Activated CD4-positive, alpha-beta T cell treated with anti-CD3 and anti-CD28 coated beads, Interleukin-2, amount 50 U/mL, for 24 hours (primary cell): ENCODE measurements at places on chromosomes 12 and 14.

GRCh38 chr14:23568021-23568599 is 519 bp upstream of the AP1G2 start:
- DNase-seq, result no peak

DNA sequence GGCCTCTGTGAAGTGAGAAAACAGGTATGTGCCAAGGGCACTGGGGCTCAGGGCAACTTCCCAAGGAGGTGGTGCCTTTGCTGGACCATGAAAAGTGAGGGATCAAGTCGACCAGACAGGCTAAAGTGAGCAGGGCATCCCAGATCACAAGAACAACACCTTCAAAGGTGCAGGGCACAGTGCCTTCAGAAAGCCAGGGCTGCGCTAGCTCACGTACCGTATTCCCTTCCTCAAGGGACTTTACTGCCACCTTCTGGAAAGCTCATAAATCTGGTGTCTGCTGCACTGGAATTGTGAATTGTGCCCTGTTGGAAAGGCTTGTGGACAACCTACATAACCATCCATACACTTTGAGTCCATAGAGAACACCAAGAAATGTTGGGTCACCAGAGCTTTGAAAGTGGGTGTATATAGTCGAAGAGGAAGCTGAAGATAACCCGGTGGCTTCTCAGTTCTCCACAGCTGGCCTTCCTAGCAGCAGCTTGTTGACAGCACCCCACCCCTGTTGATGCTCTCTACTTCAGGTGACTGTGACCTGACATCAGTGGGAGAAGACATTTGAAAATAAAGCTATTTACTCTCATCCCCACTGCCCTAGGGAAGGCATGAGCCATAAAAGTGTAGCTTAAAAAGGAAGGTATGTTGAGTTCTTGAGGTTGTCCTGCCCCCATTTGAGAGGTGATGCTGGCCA is 24.5 kb downstream of the FIGNL2 start:
- no peak for DNase-seq

- no peak for DNase-seq
Observed at GRCh38 chr12:20356048-20356447, 12.3 kb upstream of the PDE3A start.

- DNase-seq, result no peak
Observed at GRCh38 chr14:87492561-87492960, 500.4 kb downstream of the GALC start.

- no peak for DNase-seq
Observed at GRCh38 chr14:47102472-47102871, 450.9 kb upstream of the RPL10L start.

DNA sequence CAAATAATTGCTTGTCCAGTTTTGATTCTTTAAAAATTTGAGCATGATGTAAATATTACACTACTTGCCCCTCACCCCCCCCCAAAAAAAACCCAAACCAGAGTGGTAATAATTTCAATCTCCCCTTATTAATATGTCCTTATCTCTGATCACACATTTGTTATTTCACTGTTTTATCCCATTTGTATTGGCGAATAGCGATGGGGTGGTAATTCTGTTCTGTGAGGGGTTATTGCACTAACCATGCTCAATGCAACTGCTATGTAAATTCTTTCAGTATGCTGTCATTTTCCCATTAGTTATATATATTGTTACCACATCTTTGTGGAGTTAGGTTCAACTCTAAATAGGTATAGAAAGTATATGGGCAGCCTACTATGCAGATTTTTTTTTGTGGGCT is 1.1 kb downstream of the RIMKLB start:
- DNase-seq, result no peak

- no peak for DNase-seq
Observed at GRCh38 chr12:116524964-116525379, 34.2 kb upstream of the MAP1LC3B2 start.

DNA sequence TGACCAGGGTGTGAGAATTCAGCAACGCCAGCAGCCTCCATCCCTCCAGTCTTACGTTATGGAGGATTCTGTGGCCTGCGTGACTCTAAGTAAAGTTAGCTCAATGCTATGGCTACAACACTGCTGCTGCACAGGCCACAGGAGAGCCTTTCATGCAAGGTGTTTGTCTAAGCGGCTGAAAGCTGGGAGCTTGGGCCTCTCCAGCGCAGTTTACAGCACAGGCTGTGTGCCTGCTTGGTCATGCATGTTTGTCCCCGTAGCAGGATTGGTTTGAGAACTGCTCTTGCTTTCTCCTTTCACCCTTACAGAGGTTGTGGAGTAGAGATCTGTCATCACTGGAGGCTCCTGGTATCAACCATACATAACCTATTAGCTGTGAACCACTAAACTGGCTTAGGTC is 113.1 kb upstream of the TMCC3 start:
- DNase-seq, result no peak

DNA sequence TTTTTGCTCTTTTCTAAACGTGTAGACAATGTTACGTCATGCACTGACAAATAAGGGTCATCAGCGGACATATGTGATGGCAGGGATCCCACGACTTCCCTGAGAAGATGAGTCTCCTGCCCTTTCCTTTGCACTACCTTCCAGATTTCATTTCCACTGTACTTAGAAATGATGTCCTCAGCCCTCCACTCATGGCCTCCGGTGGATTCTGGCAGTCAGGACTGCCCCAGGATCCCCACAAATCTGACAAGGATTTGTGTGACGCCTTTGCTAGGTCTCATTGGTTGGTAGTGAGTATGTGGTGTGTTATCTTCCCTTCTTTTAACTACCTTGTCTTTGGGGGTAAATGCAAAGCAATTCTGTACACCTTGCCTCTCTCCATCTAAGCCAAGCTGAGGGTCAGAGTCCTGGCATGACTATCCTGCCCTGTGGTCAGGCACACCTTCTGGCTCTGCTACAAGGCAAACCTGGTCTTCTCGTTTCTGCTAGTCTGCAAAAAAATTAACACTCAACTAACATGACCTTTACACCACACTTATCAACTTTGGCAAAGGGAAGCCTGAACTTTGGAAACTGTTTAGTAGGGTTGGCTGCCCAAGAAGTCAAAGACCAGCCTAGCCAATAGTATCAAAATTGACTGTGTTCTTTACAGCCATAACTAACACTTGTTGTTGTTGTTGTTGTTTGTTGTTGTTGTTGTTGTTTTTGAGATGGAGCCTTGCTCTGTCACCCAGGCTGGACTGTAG is 17.3 kb upstream of the DHRS4 start:
- no peak for DNase-seq

- DNase-seq, result no peak
Observed at GRCh38 chr14:25666877-25667276, 616.9 kb upstream of the STXBP6 start.

- no peak for DNase-seq
Observed at GRCh38 chr12:54285150-54286041, 4.9 kb downstream of the HNRNPA1 start.

DNA sequence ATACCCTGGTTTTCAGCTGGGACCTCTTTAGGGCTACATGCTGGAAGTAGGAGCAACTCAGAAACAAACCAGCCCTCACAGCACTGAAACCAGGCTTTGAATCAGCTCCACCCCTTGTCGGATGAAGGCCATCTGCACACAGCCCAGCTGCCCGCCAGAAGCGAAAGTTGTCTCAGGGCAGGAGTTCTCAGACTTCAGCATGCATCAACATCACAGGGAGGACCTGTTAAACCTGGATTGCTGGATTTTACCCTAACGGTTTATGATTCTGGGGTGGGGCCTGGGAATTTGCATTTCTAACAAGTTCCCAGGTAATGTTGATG is 10.9 kb downstream of the SYNDIG1L start:
- DNase-seq, result no peak
